Activated CD4-positive, alpha-beta T cell treated with anti-CD3 and anti-CD28 coated beads, Interleukin-2, Interleukin-6, amounts not matched to agents 100 ng/mL and 50 ng/mL, durations not matched to agents 16 hours and 8 hours (primary cell): ENCODE measurements at places on chromosomes 12 and 14.
A peak's percentile ranks its signal among the peaks of the same experiment; 100 is the strongest.

DNA sequence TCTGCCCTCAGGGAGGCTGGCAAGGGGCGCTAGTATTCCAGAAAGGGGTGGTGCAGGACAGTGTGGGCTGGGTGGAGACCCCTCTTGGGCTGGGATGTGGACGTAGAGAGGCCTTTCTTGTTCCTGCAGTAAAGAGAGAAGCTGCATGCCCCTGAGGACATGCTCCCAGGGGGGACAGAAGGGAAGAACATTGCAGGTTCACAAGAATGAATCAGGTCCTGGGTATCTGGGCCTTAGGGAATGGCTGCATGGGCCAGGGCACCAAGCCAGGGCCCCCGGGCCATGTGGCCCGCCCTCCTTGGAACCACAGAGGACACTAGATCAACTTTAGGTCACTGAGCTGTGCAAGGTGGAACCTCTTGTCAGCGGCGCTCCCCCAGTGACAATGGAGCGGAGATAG lies 51.8 kb downstream of the ZNF664 start:
- DNase-seq, result no peak

DNA sequence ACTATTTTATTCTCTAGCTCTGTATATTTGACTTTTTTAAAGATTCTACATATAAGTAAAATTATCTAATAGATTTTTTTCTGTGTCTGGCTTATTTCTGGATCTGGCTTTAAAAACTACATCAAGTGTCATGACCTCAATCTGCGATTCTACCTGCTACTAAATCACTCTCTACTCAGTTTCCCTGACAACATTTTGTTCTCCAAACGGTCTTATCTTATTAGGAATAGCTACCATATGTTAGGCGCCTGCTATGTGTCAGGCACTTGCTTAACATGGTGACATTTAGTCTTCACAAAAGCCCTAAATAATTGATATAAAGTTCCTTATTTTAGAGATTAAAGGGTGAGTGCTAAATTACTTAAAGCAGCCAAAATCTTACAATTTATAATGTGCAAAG lies 1362.9 kb upstream of the FLRT2 start:
- DNase-seq, result no peak

- DNase-seq, result peak; percentile 46
Observed at GRCh38 chr12:42360747-42361403, 34.9 kb downstream of the PPHLN1 start.

GRCh38 chr12:690466-690865 lies 27.2 kb upstream of the NINJ2 start:
- DNase-seq, result no peak

- DNase-seq, result no peak
Observed at GRCh38 chr12:67977668-67978067, 11.6 kb upstream of the IFNG-AS1 start.

GRCh38 chr14:60211153-60211552 lies 37.9 kb upstream of the PPM1A start:
- no peak for DNase-seq

DNA sequence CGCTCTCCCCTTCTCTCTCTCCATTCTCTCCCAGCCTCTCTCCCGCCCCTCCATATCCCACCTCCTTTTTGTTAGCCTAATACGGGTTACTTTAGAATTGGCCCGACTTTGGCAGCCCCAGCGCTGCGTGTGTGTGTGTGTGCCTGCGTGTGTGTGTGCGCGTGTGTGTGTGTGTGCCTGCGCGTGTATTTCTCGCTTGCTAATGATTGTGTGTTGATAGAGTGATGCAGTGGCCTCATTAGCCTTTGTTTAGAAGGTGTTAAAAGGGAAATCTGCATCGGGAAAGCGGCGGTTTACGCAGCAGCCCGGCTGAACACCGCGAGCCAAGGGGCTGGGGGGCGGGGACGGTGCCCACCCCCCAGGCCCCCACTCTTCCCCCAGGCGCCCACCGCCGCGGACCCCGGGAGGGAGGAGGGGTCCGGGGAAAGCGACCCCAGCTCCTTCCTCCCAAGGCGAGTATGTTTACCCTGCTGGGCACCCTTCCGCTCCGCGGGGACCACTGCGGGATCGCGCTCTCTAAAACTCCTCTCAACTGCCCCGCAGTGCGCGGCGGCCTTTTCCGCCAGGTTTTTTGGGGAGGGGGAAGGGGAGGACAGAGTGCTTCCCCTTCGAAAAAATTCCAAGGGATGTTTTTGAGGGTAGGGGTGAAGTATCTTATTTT lies 6.8 kb upstream of the LHX5 start:
- no peak for DNase-seq

DNA sequence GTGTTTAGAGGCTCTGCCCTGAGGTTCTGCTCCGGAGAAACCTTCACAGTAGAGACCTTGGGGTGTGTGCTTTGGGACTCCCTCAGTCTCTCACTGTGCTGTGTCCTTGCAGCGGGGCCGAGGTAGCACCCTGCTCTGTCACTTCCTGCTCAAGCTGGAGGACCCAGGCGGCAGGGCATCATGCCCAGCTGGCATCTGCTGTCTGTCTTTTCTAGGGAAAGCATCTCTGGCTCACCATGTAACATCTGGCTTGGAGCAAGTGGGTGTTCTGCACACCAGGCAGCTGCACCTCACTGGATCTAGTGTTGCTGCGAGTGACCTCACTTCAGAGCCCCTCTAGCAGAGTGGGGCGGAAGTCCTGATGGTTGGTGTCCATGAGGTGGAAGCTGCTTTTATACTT lies 124.5 kb downstream of the ESRRB start:
- DNase-seq, result no peak

GRCh38 chr12:96431067-96431466 lies 30.8 kb upstream of the CDK17 start:
- DNase-seq, result no peak

GRCh38 chr14:99143793-99144192 lies 128.2 kb downstream of the BCL11B start:
- DNase-seq, result no peak

DNA sequence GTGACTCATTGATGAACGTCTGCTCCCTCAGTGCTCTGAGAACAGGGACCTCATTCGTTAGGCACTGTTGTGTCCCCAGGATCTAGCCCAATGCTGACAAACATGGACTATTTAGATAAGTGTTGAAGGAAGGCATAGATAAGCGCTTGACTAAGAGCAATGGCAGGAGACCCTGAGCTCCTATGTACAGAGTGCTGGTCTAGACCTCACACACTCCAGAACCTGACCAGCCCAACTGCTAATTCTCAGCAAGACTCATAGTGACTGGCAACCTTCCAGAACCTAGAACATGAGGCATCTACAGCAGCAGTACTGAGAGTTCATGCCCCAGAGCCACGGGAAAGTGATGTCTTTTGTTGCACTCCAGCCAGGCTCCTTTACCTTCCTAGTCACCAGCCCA lies 69.2 kb downstream of the CRACR2A start:
- no peak for DNase-seq

DNA sequence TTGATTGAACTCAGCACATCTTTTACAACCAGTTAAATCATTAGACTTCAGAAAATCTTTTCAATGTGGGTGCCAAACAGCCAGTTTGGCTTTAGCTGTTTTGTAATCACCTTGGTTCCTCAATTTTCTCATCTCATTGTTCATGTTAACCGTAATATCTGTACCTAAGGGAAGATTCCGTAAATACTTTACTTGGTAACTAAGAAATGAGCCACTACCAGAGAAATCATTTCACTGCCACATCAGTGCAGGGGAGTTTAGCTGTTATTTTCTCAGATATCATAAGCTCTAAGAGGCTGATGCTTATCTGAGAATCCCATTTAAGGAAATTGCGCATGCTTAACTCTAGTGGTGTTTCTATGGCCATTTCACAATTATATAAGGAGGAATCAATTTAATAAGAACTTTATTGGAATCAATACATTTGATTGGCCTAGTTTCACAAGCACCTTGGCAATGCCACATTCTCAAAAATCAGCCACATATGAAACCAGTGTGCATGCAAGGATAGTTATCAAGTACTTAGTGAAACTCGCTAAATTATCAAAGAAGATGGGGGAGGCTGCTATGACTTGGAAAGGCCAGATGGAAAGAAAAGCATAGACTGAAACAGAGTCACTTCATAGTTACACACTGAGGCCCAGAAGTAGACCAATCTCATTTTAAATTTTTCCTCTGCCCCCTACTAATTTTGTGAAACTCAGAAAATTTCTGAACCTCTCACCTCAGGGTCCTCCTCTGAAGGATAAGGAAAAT lies 28.1 kb upstream of the IL22 start:
- peak; percentile 78 for DNase-seq

DNA sequence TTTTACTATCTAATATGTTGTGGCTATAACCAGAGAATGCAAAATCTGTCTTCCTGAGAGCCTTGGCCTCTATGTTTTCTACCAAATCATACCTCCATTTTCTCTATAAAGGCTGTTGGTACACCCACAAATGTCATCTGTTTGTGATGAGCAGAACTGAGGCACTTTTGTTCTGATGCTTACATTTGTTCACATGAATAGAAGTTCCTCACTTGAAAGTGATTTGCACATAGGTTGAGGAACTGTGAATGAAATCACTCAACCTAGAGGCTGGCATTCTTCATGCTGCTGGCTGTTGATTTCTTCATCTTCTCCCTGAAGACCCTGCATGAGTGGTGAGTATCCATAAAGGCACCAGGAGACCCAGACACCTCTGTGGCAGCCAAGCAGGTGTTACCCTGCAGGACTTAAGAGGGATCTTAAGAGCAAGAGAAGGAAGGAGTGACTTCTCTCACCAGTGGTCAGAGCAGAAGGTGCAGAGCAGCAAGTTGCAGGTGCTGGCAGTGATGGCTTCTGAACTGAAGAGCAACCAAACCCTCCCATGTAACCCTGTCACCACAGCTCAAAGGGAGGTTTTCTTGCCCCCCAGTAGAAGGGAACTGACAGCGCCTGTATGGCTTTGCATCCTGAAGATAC lies 110.3 kb downstream of the HMGA2 start:
- no peak for DNase-seq
